ENCODE measurements at places on chromosomes 5 and 9.
A peak's percentile ranks its signal among the peaks of the same experiment; 100 is the strongest.

GRCh38 chr9:92988215-92988768 is 41.0 kb downstream of the FGD3 start:
- peak; percentile 4 for DNase-seq

DNA sequence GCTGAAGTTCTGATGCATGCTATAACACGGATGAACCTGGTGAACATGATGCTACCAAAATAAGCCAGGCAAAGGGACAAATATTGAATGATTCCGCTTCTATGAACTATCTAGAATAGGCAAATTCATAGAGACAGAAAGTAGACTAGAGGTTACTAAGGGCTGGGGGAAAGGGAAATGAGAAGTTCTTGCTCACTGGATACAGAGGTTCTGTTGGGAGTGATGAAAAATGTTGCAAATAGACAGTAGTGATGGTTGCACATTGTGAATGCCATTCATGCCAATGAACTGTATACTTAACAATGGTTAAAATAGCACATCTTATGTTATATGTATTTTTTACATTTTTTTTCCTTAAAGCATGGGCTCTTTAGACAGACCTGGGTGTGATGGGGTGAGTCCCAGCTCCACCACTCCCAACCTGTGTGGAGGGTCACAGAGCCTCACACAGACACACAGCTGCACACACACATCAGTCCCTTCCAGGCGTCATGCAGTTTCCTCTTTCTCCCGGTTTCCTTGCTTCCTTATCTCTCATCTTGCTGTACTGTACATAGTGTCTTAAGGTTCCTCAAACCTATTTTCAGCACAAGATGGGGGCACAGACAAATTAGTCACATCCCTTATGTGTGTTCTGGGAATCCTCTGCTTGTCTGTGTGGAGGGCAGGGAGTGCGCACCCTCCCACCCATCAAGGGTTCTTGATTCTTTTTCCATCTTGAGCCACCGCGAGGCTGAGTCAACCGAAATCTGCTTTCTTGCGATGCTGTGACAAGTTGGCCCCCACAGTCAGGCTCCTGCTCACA is 192.9 kb downstream of the CRB2 start:
- no peak for DNase-seq

DNA sequence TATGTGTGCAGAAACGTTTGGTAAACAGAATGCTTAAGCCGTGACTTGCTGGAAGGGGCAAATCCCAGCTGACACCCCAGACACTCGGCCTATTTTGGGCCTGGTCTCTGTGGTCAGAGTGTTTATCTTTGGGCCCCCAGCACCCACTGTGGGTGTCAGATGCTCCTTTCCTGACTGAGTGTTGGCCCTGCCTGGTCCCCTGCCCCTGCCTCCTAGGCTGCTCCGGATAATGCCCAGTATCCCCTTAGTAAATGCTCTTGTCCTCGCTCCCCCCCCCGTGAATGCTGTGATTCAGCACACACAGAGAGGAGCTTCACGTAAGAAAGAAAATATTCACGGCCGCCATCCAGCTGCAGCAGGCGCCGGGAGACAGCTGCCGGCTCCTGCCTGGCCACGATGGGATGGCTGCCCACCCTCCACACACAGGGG is 11.3 kb upstream of the ANGPTL2 start:
- peak; percentile 78 for DNase-seq

DNA sequence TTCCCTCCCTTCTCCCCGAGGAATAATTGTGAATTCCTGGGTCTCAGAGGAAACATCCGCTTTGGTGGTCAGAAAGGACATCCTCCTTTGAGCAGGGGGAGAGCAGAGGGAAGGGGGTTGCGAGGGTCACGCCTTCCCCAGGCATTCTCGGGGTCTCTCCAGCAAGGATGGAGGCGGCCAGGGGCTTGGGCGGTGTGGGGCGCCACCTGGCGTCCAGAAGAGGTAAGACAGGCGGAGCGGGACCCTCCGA is 129.1 kb downstream of the KCNIP1 start:
- no peak for DNase-seq

DNA sequence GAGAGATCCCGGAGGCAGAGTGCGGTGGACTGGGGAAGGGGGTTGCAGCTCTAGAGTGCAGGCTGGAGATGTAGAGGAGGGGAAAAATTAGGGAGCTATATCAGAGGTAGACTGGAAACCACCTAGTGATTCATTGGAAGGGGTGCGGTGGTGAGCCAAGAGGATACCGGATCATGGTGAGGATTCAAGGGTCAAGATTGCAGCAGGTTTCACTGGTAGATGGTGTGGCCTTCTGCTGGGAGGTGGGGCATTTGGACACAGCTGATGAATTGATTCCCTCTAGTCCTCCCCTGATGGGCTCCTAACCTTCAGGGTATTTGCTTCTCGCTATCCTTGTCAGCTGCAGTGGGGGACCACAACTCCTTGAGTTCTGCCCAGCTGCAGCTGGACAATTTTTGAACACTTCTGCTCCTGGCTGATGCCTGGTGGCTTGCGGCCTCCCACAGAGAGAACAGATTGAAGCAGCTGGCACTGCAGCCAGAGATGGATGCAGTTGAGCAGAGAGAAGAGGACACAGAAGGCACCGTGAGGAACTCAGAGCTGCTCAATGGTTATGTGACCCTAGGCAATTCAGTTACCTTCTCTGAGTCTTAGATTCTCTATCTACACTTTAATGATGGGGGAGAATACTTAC is 134.4 kb upstream of the ABCA1 start:
- DNase-seq = no peak

- DNase-seq = no peak
Observed at GRCh38 chr9:27371382-27371781, 74.4 kb upstream of the EQTN start.

GRCh38 chr5:164359260-164360255 is 854.1 kb downstream of the MAT2B start:
- no peak for DNase-seq

GRCh38 chr5:126998201-126998631 is 32.1 kb downstream of the MARCHF3 start:
- peak; percentile 33 for DNase-seq

- no peak for DNase-seq
Observed at GRCh38 chr5:59231221-59231931, 648.5 kb downstream of the RAB3C start.

DNA sequence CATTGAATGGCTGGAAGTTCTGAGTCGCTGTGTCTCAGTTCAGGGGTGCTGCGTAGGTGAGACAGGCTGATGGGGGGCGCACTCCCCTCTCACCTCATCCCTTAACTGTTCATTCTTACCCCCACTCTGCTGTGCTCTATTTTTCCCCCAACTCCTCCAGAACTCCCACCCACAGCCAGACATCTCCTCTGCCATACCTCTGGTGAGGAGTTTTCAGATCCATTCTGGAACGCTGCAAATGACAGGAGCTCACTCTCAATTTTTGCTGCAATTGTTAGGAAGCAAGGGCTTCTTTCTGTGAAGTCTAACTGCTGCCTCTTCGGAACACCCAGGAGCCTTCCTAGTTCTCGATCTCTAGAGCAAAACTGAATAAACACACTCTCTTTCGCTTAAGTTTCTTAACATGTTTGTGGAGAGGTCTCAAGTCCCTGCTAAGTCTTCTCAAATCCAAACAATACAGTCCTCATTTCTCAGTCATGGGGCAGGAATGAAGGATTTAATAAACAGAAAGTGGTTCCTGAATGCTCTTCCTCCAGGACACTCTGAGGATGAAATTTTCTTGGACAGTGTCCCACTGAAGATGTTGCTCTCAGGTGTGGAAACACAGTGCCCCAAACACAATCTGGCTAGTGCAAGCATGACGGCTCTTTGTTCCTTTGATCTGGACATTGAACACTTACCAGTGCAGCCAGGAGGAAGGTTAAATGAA is 387.7 kb downstream of the KDM4C start:
- DNase-seq = no peak

DNA sequence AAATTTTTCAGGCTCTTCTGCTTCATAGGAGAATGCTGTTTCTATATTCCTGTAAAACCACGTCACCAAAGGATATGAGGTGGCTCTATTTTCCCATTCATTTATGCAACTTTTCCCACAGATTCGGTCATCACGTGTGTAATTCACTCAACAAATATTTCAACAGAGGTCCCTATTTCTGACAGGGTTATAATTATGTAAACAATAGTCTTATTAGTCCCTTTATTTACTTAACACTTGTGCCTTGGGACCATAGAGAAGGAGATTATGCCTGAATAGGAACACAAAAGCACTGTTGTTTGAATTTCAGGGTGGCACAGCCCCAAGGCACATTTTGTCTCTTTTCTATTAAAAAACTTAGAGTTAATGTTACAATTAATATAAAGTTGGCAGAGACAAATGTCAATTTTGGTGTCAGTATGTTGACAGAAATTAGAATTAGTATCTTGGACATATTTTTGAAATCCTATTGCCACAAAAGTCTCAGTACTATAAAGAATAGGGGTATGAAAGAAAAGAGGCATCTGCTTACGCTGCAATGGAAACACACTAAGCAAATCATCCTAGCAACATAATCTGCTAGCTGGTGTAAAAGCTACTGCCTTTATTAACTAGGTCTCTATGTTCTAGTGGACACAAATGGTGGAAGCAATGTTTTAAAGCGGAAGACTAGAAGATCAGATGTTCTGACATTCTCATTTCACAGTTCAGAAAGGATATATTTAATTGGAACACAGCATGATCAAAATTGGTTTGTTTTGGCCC is 229.1 kb upstream of the TBCA start:
- DNase-seq = peak; percentile 87

- no peak for DNase-seq
Observed at GRCh38 chr5:72242796-72243475, 77.1 kb downstream of the MRPS27 start.

- DNase-seq = no peak
Observed at GRCh38 chr5:157915638-157916037, 56.7 kb upstream of the CLINT1 start.

DNA sequence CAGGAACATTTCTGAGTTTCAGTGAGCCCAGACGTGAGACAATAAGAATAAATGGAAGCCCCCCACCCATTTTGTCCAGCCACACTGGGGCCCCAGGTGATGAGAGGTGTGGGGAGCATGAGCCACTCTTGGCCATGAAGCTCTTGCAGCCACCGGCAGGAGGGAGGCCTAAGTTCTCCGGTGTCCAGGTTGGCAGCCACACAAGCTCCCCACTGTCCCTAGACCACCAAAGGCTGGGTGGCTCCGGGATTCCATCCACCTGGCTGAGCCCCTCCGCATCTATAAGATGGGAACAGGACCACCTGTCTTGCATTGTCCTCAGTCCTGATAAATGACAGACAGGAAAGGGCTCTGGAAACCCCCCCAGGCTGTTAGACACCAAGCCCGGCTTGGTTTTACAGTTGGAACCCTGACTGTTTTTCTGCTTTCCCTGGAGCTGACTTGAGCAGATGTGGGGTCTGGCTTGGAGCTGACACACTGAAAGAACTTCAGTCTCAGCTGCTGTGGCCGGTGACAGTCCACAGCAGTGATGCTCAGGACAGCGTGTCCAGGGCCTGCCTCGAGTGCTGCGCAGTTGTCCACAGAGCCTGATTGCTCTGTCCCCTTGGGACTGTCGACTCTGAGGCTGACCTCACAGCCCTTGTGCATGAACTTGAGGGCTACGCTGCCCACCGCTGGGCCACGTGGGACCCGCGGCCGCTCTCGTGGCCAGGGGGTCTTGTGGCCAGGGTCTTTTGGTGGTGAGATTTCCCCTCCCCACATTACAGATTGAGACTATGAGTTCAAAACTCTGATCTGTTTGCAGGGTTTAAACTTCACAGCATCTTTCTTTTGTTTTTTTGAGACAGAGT is 74.8 kb downstream of the PSMB7 start:
- DNase-seq = no peak

- DNase-seq = no peak
Observed at GRCh38 chr9:130805510-130806326, 29.3 kb upstream of the ABL1 start.

DNA sequence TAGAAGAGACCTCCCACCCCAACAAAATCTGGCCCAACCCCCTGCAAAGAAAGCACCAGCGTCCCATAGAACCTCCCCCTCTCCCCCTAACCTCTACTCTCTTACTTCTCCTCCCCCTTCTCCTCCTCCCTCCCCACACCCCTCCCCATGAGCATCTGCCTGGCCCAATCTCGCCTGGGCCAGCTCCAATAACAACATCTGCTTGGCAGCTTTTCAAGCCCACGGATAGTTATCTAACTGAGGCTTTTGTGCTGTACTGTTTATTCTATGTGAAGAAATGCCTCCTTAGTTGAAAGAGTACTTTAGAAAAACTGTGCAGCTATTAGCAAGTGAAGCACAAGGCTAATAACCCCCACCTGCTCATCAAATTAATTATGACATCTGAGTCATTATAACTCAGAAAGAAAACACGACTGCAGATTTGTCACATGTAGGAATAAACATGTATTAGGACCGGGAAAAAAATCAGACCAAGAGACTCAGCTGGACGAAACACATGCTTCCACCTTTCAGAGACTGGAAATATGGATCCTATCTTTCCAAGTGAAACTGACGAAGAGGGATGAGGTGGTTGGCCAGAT is 42.8 kb downstream of the NFIB start:
- no peak for DNase-seq

GRCh38 chr9:85703398-85703797 is 38.4 kb downstream of the AGTPBP1 start:
- peak; percentile 26 for DNase-seq

DNA sequence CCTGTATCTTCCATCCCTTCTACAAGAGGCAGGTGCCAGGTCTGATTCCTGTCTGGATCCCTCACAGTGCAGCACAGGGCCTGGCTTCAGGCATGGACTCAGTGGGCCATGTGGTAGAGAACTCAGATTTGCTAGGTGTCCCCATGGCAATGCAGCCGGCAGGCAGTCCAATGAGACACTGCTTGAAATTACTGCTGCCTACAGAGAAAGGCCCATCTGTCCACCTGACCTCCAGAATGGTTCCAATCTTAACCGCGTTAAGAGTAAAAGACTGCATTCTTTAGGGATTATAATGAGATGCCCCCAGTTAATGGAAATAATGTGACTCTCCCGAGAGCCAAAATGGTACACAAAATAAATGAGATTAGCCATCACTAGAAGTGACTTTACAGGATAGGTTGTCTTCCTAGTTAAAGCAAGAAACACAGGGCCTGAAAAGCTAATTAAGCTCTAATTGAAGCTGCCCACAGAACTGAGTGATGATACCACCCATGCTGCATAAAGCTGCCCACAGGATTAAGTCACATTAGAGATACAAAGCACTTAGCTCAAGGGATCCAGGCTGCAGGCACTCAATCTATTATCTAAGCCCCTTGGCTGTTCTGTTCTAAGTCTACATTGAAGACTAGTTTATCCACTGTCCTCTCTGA is 11.4 kb downstream of the FAM193B start:
- DNase-seq = no peak

DNA sequence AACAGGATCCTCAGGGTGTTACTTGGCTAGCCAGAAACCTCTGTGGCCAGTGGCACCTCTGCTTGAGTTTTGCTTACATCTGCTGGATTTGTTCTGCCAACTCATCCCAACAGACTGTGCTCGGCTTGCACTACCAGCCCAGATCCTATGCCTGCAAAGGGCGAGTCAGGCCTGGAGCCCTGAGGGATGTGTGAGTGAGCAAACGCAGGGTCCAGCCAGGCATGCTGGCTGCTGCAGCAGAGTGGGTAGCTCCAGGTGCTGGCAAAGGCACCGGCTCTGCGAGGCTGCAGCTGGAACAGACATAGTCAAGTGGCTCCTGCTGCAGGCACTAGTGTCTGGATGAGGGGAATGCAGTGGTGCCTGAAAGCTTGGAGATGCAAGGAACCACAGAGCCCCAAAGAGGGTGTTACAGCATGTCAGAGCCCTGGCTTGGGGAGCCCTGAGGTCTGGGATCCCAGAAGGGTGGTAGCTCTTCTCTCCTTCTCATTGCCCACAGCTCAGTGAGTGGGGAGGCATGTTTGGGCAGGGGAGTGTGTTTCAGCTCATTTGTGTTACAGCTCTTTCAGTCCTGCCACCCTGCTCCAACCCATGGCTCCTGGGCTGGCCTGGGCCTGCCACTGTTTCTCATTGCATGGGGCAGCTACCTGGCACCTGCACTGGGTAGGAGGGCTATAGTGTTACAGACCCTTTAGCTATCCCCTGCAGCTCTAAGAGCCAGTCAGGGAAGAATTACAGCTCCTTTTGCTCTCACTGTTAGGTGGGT is 332.6 kb downstream of the TAF11L14 start:
- DNase-seq = no peak

Data from ELR (cell line).